Activated CD4-positive, alpha-beta T cell treated with anti-CD3 and anti-CD28 coated beads for 1 hour (primary cell): ENCODE measurements at places on chromosomes 5 and 9.

DNA sequence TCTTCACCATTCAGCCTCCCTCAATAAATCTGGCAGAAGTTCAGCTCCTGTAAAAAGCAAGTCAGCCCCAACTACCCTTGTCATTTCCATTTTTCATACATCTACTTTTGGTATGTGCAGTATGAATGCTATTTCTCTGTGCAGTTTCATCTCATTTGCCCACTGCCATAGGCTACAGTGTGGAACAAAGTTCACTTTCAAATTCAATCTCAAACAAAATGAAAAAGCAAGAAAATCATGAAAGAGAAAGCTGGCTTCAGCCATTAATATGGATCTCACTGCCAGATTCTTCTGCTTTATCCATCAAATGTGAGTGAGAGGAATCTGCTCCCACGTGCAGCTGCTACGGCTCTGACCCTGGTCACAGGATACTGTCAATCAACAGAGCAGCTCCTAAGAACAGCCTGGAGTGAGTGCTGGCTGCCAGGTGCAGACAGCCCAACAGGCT is 494.2 kb downstream of the ZNF608 start:
- DNase-seq: no peak

DNA sequence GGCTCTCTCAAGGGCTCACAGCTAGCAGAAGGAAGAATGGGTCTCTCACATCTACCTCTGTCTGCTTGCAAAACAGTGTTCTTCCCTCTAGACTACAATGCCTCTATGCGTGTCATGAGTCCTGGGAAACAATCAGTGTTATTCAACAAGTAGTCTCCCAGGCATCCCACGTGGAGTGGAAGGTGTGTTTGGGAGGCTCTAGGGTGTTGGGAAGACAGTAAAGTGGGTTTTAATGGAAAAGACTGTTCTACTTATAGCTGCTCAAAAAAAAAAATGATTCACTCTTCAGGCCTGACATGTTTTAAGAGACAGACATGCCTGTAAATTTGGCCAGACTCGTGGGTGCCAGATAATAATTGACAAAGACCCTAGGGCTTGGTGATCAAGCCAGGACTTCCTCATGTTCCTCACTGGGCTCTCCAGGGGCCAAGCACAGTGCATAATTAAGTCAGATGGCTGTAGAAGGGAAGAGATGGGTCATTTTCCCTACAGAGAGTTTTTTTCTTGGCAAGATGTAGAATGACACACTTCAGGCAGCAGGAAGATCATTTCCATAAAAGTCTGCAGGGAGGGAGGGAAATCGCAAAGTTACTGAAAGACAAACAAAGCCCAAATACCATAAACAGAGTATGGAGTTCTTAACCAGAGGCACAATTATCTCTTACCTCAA is 246.4 kb downstream of the ACTL7B start:
- DNase-seq: no peak

GRCh38 chr5:67338421-67338820 is 141.8 kb upstream of the CD180 start:
- DNase-seq: no peak

DNA sequence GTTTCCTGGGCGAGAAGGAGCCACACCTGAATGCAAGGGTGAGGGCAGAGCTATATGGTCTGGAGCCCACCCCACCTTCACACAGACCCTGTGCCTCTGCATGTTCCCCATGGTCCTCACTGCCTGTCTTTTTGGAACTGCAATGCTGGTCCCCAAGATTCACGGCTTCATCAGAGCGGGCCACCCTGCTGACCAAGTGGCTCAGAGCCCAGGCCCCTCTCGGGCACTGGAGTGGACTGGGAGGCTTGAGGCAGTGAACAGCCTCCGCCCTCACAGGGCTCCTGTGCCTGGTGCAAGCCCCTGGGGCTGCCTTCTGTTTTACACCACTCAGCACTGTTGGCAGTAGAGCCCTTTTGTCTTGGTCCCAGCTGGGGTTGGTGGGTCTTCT is 143.2 kb downstream of the CACNA1B start:
- no peak for DNase-seq

GRCh38 chr9:30812821-30813220 is 1571.6 kb upstream of the ACO1 start:
- no peak for DNase-seq

DNA sequence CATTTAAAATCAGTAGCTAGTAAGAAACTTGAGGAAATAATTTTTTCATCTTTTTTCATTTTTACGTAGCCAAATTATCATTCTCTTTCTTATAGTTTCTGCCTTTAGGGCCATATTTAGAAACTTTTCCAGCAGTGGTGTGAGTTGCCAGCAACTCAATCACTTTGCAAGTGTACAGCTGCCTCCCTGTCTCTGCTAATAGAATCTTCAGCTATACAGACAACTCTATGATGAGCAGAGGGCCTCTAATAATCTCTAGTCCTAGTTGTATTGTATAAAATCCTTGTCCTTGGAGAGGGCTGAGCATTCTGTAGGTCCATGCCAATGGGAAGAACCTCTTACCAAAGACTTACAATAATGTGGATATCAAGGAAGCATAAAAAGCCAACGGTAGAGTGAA is 11.5 kb upstream of the SHOC1 start:
- no peak for DNase-seq

GRCh38 chr5:111234125-111234524 is 9.9 kb downstream of the CAMK4 start:
- no peak for DNase-seq

DNA sequence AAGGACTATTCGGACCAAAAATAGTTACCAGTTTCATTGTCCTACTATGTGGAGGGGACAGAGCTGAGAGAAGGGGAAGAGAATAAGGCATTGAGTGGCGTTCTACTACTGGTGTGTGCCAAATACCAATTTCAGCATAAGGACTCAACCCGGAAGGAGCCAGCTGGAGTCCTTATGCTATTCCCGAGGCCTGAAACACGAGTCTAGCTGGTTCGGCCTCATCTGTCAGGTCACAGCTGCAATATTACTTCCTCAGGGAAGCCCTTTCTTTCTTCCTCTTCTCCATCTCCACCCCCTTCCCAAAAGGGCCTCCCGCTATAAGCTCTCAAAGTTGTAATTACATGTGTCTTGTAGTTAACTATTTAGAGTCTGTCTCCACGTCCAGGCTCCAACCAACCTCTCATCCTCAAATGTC is 20.5 kb upstream of the FER start:
- DNase-seq: no peak

DNA sequence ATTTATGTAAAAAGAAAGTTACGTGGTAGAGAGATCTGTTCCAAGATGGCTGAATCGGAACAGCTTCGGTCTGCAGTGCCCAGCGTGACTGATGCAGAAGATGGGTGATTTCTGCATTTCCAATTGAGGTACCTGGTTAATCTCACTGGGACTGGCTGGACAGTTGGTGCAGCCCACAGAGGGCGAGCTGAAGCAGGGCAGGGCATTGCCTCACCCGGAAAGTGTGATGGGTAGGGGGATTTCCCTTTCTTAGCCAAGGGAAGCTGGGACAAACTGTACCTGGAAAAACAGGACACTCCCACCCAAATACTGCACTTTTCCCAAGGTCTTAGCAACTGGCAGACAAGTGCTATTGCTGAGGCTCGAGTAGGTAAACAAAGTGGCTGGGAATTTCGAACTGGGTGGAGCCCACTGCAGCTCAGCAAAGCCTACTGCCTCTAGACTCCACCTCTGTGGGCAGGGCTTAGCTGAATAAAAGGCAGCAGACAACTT is 13.1 kb upstream of the HSD17B4 start:
- DNase-seq: no peak

DNA sequence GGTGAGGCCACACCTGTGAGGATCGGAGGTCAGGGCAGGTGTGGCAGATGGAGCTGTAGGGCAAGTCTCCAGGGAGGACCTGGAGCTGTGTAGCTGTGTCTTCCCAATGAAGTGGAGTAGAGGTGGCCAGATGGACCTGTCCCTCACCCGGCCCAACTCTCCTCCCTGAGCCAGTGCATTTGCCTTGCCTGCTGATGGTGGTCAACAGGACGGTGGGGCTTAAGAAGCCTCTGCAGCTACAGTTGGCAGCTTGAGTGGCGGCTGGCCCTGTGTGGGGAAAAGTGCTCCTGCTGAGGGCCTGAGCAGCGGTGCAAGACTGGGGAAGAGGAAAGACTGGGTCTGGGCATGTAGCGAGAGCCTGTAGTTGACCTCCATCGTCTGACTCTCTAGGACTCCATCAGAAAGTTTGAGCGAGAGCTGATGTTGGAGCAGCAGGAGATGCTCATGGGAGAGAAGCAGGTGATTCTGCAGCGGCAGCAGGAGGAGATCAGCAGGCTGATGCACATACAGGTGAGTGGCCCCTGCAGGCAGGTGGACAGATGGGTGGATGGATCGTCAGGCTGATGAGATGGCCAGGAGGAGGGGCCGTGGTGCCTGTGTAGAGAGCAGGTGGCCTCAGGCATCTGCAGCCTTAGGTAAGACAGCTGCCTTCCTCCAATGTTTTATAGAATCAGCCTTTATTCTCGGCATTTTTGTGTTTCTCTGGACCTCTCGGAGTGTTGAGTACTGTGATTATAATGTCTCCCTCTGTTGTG is 24.9 kb downstream of the PITX1 start:
- no peak for DNase-seq

GRCh38 chr9:2231829-2232228 is 216.7 kb downstream of the SMARCA2 start:
- no peak for DNase-seq

DNA sequence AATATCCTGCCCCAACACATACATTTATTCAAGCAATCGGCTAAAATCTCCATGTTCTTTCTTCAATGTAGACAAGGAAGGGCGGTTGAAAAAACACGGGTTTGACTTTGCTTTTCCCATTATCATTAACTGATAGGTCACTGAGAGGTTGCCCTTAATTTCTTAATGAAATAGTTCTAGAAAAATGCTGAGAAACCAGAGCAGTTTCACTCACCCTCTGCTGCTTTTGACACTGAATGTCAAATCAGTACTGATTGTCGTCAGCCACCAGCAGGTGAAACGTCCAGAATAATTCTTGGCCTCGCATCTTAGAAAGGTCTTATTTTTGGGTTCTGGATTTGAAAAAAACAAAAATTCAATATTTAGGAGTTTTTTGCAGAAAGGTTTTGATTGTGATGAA is 8.1 kb downstream of the IL12B start:
- DNase-seq: no peak

- no peak for DNase-seq
These were observed 151.3 kb downstream of the GAS1 start for GRCh38 chr9:86795823-86796553.

GRCh38 chr9:88567870-88568269 is 32.9 kb downstream of the NXNL2 start:
- DNase-seq: no peak

DNA sequence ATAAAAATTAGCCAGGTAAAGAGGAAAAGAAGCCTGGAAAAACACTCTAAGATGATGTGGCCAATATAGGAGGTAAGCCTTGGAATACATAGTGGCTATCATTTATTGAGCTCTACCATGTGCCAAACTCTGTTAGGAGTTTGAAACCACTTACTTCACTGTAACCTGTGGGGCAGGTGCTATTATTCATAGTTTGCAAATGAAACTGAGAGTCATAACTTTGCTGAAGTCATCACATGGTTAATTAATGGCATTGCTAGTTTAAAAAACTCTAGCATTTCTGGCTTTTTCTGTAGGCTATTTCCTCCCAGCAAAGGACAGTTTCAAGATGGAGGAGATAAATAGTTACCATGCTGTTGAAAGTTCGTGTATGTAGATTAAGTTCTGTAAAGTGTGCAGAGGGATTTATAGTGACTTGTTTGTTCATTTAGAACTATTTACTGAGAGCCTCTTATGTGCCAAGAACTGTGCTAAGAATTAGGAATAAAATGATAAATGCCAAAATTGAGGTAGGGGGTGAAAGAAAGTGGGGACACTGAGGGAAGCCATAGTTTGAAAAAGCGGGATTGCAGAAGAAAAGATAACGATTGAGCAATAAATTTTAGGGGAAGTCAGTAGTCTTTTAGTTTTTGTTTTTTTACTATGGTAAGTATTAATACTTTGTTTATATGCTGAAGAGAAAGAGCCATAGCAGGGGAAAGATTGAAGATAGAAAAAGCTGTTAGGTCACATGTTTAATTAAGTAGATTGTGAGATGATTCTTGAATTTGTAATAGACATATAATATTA is 57.2 kb downstream of the WDR70 start:
- DNase-seq: no peak

DNA sequence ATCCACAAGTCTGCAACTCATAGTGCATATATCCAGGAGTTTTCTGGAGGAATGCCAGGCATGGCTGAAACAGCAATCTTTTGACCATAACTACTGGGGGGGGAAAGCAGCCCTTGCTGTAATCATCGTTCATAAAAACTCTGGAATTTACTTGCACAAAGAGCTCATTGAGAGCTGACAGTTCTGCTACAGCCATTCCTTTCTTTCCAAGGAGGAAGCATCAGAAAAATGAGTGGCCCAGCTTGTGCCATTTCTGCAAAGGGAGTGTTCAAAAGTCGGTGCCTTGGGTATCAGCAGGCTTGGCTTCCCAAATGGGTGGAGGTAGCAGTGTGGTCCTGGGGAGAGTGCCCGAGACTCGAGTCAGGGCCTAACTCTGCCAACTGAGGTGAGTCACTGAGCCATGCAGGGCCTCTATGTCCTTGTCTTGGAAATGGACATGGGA is 101.5 kb downstream of the GCNT1 start:
- DNase-seq: no peak

GRCh38 chr5:148912714-148913398 is 86.4 kb downstream of the ADRB2 start:
- no peak for DNase-seq

DNA sequence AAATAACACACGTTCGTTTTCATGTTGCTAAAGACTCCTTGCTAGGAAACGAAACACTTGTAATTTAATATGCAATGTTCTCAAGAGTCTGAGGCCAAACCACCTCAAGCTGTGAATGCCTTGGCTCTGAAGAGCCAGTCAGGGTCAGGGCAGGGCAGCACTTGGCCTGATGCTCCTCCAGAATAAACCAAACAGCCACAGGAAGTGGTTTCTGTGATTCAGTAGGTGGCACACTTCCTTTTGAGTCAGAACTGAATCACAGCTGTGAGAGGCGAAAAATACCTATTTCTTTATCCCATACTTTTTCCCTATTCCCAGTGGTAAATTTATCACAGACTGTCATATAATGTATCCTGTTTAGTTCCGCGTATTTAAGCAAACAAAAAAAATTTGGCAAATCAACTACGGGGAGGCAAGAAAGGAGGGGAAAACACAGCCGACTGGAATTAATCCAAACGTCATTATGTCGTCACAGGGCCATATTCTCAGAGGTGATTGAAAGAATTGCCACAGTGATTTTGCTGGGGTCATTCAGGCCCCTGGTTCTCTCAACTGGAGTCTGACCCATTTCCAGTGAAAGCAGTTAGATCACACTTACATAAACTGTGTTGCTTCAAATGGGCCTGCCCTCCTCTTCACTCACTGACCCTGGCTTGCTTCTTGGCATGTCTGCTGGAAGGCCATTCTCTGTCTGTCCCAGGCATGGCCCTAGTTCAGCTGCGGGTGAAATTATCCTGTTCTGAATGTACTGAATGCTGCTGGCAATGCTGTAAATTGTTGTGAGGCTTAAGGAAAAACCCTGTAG is 71.2 kb downstream of the ARRDC3 start:
- peak; percentile 48 for DNase-seq

DNA sequence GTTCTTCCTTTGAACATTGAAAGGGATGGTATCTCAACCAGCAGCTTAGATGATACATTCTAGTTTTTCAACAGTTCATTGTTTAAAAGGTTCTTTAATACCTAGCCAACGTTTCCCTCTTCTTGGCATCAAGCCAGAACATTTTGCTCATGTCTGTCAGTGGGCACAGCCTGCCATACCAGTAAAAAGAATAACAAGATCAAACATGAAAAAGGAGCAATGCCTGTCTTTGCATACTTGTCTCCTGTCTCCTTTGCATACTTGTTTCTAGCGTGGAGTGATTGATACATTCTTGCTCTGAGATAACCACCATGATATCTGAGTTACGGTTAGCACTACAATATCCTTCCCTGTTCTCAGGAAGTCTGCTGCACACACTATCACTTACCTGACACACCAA is 248.6 kb upstream of the DAPK1 start:
- DNase-seq: no peak
